DND-41 (cell line): ENCODE measurements at places on chromosomes 6 and 20.

DNA sequence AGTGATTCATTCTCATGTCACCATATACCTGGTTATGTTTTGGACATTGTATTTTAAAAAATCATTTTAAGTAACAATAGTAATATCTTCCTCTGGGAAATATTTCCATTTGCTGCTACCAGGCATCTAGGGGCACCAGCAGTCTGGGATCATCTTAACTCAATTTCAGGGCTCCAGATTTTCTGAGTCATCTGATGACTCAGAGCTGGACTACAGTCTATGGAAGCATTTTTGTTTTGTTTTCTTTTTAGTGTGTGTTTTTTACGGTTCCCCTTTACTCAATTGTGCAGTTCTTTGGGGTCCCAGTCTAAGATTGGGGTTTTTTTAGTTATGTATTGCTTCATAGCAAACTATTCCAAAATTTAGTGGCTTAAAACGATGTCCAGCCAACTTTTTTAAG is 5.7 kb upstream of the FKBP5 start:
- DNase-seq, result no peak

- no peak for DNase-seq
Measured at GRCh38 chr20:62949153-62949821, 3.2 kb upstream of the SLC17A9 start.

DNA sequence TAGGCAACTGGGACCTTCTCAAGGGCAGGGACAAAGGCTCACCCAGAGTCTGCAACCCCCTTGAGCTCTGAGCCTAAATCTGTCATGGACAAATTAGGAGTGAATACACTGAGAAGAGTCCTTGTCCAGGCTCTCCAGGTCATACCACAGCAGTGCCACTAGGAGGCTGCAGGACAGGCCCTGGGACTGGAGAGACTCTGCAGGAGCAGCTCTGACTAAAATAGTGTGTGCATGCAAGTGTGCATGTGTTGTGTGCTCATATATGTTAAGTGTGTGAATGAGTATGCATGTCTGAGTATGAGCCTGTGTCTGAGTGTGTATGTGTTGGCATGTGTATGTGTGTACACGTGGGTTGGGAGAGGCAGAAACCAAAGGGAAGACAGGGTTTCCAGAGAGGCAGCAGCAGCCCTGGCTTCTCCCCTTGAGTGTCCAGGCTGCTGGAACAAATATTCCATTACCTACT is 27.1 kb downstream of the MRPL14 start:
- DNase-seq, result peak; percentile 32

GRCh38 chr20:11714886-11715285 is 202.8 kb upstream of the BTBD3 start:
- no peak for DNase-seq

- no peak for DNase-seq
Measured at GRCh38 chr6:167970230-167970629, 27.2 kb upstream of the KIF25 start.

GRCh38 chr6:169064194-169064593 is 189.5 kb downstream of the THBS2 start:
- DNase-seq, result no peak

DNA sequence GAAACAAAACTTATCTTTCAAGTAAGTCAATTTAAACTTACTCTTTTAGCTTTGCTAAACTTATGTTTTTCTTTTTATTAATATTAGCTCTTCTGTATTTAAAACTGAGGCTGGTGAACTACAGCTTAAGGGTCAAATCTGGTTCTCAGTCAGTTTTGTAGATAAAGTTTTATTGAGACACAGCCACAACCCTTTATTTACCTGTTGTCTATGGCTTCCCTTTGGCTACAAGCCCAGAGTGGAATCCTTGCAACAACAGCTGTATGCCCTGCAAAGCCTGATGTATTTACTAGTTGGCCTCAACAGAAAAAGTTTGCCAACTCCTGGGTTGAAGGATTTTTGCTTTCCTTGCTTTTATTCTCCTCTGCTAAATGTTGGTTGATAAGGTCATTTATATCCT is 491.4 kb upstream of the RNF217 start:
- no peak for DNase-seq

GRCh38 chr6:143782481-143782880 is 60.7 kb upstream of the LTV1 start:
- no peak for DNase-seq

GRCh38 chr6:44276667-44277640 is 6.7 kb downstream of the TMEM151B start:
- no peak for DNase-seq

GRCh38 chr6:159720708-159721107 is 6.6 kb upstream of the WTAP start:
- peak; percentile 28 for DNase-seq

DNA sequence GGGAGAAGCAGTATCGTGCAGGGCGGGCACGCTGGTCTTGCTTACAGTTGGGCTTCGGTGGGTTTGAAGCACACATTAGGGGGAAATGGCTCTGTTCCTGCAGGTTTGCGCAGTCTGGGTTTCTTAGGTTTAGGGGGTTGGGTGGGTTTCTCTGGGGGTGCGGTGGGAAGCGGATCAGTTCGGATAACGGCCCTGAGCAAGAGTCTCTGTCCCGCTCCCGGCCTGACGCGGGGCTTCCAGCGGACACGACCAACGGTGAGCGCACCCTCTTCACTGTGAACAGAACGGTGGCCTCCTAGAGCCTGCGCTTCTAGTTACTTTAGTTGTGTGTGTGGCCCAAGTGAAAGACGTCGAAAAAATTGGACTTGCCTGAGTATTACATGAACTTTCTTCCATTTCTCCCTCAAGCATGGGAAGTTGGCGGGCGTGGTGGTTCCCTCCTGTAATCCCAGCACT is 635 bp upstream of the ELOVL2 start:
- DNase-seq, result no peak

DNA sequence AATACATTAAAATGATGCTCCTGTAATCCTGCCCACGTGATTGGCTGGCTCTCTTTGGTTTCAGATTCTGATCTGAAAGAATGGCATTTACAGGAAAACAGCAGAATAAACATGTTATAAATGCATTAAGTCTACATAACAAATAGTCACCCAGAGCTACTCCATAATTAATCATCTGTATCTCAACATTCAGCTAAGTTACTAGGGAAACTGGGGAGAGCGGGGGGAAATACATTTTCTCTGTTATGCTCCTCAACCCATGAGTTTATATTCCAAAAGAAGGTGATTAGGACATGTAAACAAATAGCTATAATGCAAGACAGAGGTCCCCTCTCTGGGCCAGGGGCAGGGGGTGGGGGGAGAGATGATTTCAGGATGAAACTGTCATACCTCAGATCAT is 58.5 kb downstream of the MAP7 start:
- DNase-seq, result no peak

DNA sequence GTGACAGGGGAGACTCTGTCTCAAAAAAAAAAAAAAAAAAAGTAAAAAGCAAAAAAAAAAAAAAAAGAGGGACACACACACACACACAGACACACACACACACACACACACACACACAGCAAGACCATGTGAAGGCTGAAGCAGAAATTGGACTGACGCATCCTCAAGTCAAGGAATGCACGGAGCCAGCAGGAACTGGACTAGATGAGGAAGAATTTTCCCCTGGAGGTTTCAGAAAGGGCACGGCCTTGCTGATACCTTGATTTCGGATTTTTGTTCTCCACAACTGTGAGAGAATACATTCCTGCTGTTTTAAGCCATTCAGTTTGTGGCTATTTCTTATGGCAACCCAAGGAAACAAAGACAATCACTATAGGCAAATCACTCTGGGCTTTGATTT is 176.9 kb upstream of the SALL4 start:
- DNase-seq, result no peak

GRCh38 chr6:129491436-129491835 is 218.5 kb downstream of the ARHGAP18 start:
- DNase-seq, result no peak

DNA sequence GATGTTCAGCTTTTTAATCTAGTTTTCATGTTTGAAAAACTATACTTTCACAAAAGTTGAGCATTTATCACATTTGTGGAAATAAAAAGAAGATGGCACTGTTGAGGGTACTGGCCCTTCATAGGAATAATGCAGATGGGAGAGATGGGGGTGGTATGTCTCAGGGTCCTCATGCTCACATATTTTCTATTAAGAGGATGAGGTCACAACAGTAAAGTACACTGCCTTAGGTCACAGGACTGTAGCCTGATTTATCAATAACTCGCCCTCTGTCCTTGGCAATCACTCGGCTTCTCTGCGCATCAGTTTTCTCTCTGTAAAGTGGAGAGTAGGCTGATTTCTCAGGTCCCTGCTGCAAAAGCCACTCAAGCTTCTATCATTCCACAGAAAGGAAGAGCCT is 55.9 kb downstream of the PPP1R3G start:
- DNase-seq, result no peak

GRCh38 chr6:36970892-36971842 is 14.8 kb downstream of the MTCH1 start:
- DNase-seq, result no peak

DNA sequence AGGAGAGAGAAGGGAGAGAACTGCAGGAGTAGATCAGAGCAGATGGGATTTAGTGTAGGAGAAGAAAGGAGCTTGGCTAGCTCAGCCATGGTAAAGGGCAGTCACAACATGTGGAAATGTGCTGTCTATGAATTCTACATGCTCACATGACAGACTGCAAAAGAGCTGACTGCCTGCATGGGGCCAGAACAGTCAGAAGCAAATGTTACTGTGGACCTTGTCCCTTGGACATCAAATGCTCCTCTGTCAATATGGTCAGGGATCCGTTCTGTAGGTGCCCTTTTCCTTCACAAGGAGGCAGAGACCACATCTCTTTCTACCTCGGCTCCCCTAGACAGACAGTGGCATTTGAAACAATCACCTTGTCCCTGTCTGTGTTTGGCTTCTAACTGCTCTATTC is 46.6 kb upstream of the HIVEP1 start:
- DNase-seq, result no peak

- no peak for DNase-seq
Measured at GRCh38 chr6:166950443-166950821, 5.9 kb downstream of the RNASET2 start.

DNA sequence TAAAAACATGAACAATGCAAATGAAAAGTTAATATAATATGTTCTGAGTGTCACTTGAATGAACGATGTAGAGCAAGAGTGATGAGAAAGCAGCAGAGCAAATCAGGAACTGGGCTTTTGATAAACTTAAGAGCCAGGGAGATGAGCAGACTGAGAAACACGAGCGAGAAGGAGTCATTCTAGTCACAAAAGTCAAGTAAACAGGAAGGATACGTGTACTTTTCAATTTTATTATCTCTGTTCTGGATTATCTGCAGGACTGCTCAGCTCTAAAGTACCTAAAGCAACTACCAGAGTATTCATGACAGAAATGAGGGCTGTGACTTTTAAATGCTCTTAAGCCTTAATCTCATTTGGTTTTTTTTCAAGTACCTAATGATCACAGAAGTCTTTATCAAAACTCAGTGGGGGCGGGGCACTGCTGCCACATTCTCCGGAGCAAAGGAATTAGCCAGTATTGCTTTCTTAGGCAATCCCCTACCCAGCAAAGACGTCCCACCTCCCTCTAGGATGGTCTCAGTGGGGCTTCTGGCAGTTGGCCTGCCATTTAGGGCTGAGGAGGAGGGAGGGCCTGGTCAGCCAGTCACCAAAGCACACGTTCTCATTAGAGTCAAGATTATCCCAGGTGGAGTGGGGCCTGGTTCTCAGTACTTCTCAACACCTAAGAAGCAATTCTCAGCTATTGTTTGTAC is 8.6 kb downstream of the MAN1A1 start:
- DNase-seq, result no peak

DNA sequence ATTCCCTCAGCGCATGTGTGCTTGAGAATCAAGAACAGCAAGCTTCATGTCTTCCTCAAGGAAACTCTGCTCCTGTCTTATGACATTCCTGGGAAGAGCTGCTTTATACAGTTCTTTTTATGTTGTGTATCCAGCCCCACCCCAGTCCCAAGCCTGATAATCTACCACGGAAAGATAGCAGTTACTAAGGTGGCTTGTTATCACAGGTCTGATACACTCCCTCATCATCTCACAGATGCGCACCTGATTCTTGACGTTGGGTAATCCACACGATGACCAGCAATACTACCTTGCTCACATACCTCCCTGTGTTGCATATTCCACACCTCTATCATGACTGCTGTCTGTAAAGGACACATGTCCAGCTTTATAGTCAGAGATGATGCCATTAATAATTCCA is 3.2 kb downstream of the NHLRC1 start:
- no peak for DNase-seq

- no peak for DNase-seq
Measured at GRCh38 chr6:138503881-138504680, 4.8 kb upstream of the NHSL1 start.

DNA sequence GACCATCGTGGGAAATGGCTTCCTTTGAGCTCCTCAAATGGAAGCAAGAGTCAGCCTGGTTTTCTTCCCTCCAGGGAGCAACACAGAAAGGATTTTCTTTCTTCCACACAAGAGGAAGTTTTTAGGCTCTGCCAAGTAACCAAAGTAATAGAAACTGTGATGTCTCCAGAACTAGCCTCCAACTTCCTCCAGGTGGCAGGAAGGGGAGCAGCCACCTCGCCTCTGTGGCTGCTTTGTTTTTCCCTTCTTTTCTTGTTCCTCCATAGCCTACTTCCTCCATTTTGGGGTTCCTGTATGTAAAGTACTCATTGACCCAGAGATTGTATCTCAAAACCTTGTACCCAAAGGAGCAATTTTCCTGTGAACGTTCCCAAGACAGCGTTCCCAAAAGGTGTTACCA is 32.7 kb upstream of the CCR6 start:
- DNase-seq, result no peak

- DNase-seq, result no peak
Measured at GRCh38 chr6:117417851-117418250, 7.9 kb downstream of the ROS1 start.

GRCh38 chr6:150030611-150031010 is 5.3 kb upstream of the RAET1L start:
- DNase-seq, result no peak

- no peak for DNase-seq
Measured at GRCh38 chr20:36153736-36154699, 522 bp upstream of the EPB41L1 start.

DNA sequence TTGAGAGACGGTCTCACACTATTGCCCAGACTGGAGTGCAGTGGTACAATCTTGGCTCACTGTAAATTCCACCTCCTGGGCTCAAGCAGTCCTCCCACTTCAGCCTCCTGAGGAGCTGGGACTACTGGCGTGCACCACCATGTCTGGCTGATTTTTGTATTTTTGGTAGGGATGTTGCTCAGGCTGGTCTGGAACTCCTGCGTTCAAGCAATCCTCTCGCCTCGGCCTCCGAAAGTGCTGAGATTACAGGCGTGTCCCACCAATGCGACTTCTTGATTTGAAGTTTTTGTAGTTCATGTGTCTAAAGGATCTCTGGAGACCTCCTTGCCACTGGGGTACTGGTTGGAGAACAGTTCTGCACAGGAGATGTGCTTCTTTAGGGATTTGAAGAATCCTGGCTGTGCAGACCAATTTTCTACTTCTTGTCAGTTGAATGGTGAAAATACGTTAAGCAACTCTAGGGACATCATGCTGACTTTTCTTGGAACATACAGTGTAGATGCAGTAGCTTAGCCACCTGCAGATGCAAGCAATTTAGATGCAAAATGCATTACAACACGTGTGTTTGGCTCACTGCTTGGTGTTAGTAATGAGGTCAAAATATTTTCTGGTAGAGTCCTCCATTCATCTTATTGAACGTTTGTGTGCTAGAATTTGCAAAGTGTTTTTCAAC is 28.2 kb downstream of the SYTL3 start:
- DNase-seq, result no peak

- no peak for DNase-seq
Measured at GRCh38 chr6:32214126-32214525, 9.7 kb downstream of the NOTCH4 start.
